Putamen (tissue), 1 donor: ENCODE measurements at places on chromosomes 3 and 15.

GRCh38 chr15:67761343-67761742 is 64.0 kb upstream of the SKOR1 start:
- DNase-seq: no peak

GRCh38 chr15:61122647-61123375 is 106.3 kb downstream of the RORA start:
- DNase-seq: no peak

- no peak for DNase-seq
Measured at GRCh38 chr15:75836959-75837334, 6.3 kb upstream of the UBE2Q2 start.

DNA sequence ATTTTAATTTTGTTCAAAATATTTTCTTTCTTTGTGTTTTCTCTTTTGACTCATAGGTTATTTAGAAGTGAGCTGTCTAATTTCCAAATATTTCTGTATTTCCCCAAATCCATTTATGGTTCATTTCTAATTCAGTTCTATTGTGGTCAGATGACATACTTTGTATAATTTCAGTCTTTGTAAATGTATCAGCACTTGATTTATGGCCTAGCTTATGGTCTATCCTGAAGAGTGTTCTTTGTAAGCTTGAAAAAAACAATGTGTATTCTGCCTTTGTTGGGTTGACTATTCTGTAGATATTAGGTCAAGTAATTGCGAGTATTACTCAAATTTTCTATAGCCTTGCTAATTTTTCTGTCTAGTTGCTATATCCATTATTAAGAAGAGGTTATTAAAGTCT is 311.2 kb downstream of the OCA2 start:
- DNase-seq: no peak

DNA sequence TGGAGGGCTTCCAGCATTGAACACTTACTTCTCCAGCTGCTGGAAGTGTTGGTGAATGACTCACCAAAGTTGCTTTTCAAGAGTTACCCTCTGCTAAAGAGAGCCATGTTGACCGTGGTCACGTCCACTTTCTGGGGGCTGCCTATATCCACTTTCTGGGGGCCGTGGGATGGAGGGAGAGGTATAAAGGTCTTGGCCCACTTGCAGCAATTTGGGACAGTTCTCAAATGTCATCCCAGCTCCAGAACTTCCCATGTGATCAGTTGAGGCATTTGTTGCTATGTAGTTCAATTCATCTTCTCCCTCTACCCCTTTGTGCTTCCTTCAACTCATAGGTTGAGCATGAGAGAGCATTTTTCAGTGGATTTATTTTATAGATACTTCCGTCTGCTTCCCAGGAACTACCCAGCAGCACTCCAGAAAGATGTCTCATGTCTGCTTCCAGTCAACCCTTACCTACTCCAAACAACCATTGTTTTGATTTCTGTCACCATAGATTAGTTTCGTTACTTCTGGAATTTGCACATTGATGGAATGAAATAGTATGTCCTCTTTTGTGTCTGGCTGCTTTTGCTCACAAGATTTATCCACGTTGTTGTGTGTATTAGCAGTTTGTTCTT is 130.6 kb downstream of the TCF12 start:
- DNase-seq: no peak
